ENCODE measurements at places on chromosomes 16 and 17.

DNA sequence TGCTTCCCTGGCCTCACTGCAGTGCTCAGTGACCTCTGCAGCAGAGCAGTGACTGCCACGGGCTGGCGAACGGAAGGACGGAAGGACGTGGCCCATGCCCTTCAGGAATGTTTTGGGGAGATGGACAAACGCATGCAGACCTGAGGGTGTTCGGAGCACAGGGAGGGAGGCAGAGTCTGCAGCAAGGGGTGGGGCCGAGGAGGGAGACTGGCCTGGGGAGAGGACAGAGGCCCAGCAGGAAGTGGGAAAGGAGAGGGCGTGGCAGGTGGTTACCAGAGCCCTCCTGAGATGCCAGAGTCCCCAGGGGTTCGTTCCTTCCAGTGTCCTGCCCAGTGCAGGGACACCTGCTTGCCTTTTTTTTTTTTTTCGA lies 21.9 kb downstream of the ADORA2B start:
- DNase-seq, result no peak

DNA sequence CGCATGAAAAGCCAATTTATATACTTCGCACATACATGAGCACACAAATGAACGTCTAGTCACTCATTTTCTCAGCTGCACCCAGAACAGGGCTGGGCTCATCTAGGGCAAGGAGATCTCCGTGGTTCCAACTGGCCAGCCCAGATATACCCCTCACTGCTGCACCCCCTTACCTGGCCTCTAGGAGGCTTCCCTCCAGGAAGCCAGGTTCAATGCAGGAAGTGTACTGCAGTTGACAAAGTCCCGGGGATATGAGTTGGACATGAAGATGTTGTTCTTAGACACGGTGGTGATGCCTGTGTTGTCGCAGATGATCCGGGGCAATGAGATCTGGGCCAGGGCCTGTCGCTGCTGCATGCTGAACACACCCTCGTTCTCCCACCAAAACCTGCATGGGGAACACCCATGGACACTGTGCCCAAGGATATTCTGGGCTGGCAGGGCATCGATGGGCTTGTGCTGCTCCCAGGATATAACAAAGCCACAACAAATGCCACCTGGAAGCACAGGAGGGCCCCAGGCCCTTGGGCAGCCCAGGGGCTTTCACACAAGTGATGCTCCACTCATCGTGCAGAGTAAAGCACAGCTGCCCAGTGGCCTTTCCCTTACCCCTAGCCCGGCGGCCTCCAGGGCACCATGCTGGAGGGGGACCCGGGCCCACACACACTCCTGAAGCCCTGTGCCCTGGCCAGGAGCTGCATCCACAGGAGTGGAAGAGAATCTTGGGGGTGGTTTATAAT lies 10.1 kb downstream of the MPO start:
- DNase-seq, result peak; percentile 49

GRCh38 chr17:60416368-60416925 lies 5.8 kb upstream of the CHCT1 start:
- DNase-seq, result no peak

GRCh38 chr17:34434052-34434451 lies 71.0 kb upstream of the CCL1 start:
- DNase-seq, result no peak

DNA sequence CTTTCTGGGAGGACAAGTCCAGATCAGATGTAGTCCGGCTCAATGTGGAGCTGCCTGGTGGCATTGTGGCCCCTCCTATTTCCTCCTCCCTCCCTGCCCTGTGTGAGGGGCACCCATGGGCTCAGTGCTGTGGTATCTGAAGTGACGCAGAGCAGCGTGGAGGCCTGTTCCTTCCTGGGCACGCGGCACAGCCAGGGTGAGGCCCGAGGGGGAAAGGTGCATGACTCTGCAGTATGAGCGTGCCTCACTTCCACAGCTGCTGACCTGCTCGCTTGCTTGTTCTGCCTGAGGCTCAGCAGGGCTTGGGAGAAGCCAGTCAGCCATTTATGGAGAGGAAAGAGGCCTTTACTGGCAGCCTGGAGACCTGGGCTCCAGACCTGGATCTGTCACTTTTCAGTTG lies 11.7 kb downstream of the TMEM238L start:
- DNase-seq, result peak; percentile 6

DNA sequence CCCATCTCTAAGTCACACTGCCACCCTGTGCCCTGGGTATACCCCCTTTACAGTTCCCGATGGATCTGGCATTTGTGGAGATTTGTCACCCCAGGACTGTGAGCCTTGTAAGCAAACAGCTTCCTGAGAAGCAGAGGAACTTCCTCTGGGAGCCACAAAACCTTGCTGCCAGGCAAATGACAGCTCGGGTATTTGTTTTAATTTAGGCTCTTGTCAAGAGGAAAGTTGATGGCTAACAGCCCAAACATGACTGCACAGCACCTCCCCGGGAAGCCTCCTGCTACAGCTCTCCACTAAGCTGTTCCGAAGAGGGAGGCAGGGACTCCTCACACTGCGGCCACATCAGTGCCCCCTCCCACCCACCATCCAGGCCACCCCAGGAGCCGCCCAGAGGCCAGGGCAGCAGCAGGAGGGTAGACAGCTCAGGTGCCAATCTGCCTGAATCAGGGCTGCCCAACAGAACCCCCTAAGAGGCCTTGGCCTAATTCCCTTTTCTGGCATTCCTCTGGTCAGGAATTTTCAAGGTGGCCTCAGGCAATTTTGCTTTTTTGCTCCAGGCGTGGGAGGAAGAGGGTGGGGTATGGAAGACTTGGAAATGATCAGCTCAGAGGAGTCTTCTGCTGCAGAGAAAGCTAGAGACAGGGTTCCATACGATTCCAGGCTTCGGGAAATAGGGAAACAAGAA lies 2.6 kb downstream of the ABR start:
- DNase-seq, result no peak

DNA sequence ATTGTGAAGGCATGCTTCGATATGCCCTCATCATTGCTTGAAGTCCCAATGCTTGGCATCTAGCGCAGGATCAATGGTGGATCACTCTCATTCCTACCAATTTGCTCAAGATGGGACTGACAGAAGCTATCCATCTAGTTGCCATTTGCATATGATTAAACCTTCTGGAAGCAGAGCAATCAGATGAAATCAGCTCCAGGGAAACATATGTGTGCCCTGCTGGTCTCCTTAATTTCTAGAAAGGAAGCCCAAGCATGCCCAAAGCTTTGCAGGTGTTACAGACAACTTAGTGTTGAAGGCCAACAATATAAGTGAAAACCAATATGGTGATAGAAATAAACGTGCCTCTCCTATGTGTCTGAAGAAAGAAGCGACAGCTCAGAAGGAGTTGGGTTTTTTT lies 350.0 kb upstream of the ERCC4 start:
- DNase-seq, result no peak

DNA sequence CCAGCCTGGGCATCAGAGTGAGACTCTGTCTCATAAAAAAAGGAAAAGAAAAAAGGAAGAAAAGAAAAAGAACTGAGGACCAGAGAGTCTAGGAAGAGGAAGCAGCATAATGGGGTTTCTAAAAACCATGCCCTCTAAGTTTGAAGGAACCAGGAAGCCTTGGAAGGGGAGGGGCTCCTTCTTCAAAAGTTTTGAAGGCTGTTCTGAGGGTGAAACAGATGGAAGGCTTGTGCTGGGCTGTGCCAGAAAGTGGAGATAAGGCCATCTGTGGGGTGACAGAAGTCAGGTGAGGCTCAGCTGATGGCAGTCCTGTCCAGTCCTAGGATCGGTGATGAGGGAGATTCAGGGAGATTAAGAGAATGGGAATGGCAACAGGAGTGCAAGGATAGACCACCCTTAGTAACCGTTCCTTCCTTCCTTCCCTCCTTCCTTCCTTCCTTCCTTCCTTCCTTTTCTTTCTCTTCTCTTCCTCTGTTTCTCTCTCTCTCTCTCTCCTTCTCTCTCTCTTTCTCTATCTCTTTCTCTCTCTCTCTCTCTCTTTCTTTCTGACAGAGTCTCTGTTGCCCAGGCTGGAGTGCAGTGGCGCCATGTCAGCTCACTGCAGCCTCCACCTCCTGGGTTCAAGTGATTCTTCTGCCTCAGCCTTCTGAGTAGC lies 182.6 kb downstream of the NTN1 start:
- DNase-seq, result no peak

GRCh38 chr17:70774339-70775117 lies 605.2 kb downstream of the KCNJ2 start:
- no peak for DNase-seq

- peak; percentile 20 for DNase-seq
Measured at GRCh38 chr16:62225675-62226074, 189.4 kb upstream of the CDH8 start.

DNA sequence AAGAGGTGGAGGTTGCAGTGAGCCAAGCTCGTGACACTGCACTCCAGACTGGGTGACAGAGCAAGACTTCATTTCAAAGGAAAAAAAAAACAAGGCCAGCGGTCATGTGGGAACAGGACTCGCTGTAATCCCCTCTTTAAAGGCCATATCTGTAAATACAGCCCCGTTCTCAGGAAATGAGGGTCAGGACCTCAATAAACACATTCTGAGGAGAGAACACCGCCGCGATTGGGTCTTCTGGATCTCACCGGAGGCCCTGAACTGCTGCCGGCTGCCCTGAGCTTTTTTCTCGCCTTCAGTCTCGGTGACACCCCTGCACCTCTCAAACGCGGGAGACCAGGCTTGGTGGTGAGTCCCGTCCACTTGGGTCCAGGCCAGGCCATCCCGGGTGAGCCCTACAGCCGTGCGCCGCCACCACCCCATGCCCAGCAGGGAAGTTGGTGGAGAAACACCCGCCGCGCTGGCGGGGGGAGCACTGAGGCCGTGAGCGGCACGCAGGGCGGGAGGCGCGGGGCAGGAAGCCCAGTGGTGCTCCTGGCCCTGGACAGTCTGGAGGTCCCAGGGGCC lies 28.4 kb downstream of the SLC25A10 start:
- DNase-seq, result peak; percentile 68

- DNase-seq, result no peak
Measured at GRCh38 chr16:11950388-11950787, 8.5 kb upstream of the NPIPB2 start.

- DNase-seq, result peak; percentile 76
Measured at GRCh38 chr16:88999457-89000206, 22.6 kb upstream of the CBFA2T3 start.

- DNase-seq, result no peak
Measured at GRCh38 chr17:21127509-21128077, 829 bp downstream of the DHRS7B start.

DNA sequence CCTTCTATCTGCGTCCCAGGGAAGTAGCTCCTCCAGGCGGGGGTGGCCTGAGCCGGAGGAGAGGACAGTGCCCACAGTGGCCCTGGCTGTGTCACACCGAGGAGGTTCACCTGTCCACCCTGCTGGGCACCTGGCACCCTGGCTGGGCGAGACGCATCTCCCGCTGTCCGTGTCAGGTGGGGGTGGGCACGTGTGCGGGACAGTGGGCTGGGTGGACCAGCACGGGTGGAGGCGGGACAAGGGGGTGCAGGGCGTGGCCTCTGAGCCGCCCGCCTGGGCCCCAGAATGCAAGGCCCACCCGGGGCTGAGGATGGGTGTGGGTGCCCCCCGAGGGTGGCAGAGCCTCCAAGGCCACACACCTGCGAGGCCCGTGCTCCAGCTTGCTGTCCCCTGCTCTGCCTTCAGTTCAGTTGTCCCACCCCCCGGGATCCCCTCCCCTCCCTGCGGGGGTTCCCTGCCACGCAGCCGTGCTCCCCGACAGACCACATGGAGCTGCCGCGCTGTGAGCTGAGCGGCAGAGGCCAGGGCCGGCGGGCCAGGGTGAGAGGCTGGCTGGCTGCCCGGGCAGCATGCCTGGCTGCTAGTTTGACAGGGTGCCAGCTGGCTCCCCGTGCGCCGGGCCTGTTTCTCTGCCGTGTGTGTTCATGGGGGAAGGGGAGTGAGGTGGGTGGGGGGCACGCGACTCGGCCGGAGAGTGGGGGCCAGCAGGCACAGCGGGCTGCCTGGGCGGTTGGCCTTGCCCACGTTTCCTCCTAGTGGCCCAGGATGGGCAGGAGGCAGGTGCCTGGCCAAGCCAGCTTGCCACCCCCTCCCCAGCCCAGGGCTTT lies 33.9 kb downstream of the BAHCC1 start:
- DNase-seq, result no peak

DNA sequence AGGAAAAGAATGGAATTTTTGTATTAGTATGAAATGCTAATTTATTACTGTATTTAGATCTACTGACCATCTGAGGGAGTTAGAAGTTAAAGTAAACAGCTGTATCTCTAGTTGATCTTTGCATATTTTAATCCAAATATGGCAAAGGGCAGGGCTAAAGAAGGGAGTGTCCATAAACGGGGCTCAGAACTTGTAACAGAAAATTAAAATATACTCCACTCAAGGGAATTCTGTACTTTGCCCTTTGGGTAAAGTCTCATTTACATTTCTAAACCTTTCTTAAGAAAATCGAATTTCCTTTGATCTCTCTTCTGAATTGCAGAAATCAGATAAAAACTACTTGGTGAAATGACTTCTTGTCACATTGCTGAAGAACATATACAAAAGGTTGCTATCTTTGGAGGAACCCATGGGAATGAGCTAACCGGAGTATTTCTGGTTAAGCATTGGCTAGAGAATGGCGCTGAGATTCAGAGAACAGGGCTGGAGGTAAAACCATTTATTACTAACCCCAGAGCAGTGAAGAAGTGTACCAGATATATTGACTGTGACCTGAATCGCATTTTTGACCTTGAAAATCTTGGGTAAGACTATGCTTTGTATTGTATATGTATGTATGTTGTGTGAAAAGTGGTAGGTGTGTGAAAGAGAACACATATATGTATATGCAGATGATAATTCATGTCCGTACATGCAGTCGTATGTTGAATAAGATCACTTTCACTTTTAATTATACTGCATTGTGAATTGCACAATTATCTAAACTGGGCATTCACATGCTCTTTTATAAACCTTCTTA lies at the start of gene ASPA:
Gene ASPA (plus strand): TSS at position 186 of the 799 bp plus-strand sequence. CDS start 163 bp downstream, at position 349.
- DNase-seq, result no peak

GRCh38 chr16:85600078-85600477 lies 13.0 kb upstream of the GSE1 start:
- DNase-seq, result no peak

GRCh38 chr16:78837706-78838105 lies 738.3 kb downstream of the WWOX start:
- no peak for DNase-seq

DNA sequence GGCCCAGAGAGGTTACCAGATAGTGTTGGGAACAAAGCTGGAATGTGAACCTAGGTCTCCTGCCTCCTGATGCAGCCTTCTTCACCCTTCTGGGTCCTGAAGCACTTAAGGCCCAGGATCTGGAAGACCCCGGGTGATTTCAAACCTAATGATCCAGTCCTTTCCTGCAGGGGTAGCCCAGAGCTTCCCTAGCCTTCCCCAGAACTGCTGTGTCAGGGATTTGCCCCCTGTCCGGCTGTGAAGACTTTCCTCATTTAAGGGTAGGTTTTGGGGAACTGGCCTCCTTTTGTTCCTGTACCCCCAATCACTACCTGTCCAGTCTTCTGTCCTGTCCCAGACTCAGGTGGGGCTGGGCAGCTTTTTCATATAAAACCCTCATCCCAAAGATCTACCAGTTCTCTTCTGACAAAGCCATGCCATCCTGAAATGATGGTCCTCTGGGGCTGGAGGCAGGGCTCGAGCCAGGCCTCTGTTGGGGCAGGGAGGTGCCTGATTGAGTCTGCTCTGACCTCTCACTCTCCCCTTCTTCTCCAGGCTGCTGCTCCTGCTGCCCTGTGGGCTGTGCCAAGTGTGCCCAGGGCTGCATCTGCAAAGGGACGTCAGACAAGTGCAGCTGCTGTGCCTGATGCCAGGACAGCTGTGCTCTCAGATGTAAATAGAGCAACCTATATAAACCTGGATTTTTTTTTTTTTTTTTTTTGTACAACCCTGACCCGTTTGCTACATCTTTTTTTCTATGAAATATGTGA lies 1.3 kb downstream of the MT1X start:
- no peak for DNase-seq

GRCh38 chr16:31373235-31373634 lies 18.3 kb downstream of the ITGAX start:
- DNase-seq, result no peak

- DNase-seq, result no peak
Measured at GRCh38 chr16:69318177-69318910, 7.2 kb downstream of the VPS4A start.

All from K562 (cell line).